Spinal cord (tissue), 10 donors: ENCODE measurements at places on chromosomes 7 and 10. TPM values are rescaled to one million over a fixed set of nuclear protein-coding genes. Genes with fewer than 3 reads are reported as not detected.

The HPS1 gene
- 44.3 TPM for polyA plus RNA-seq

The SLC39A12 gene
- 10.4 TPM for polyA plus RNA-seq

The SHTN1 gene
- polyA plus RNA-seq: 91.3 TPM

The NKX1-2 gene
- polyA plus RNA-seq: 1.9 TPM

The STAG3 gene
- 67.6 TPM for polyA plus RNA-seq

The MYL7 gene
- 2.2 TPM for polyA plus RNA-seq
